Activated CD4-positive, alpha-beta T cell treated with anti-CD3 and anti-CD28 coated beads, Interleukin-2, Interleukin-6, amounts not matched to agents 100 ng/mL and 50 ng/mL, durations not matched to agents 16 hours and 8 hours (primary cell): ENCODE measurements at places on chromosomes 13 and 19.

GRCh38 chr19:29837448-29837981 lies 25.7 kb downstream of the CCNE1 start:
- peak; percentile 66 for DNase-seq

DNA sequence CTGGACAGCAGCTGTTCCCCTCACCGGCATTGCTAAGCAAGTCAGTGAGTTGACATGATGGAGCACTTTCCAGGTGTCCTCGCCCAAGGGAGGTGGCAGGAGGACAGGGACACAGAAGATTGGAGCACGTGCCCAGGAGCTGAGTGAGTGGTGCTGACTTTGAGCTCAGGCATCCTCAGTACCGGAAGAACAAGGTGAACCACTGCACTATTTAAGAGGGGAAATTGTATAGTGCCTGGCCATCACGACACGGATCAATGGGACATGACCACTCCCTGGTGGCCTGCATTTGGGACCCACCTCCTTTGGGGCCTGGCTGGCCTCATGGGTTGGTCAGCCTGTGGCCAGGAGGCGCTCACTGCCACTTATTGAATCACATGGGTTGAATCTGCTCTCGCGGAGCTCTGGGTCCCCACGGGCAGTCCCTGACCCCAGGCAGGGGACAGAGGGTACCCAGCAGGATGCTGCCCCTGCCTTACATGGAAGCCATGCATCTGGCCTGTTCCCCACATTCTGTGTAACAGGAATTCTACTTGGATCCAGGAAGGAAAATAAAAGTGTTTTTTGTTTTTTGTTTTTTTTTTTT lies 206.9 kb upstream of the ZNF536 start:
- no peak for DNase-seq

- DNase-seq, result no peak
These were observed 31.5 kb upstream of the TPT1 start for GRCh38 chr13:45372189-45373161.

- DNase-seq, result no peak
These were observed 32.2 kb downstream of the TMEM255B start for GRCh38 chr13:113791226-113791625.

DNA sequence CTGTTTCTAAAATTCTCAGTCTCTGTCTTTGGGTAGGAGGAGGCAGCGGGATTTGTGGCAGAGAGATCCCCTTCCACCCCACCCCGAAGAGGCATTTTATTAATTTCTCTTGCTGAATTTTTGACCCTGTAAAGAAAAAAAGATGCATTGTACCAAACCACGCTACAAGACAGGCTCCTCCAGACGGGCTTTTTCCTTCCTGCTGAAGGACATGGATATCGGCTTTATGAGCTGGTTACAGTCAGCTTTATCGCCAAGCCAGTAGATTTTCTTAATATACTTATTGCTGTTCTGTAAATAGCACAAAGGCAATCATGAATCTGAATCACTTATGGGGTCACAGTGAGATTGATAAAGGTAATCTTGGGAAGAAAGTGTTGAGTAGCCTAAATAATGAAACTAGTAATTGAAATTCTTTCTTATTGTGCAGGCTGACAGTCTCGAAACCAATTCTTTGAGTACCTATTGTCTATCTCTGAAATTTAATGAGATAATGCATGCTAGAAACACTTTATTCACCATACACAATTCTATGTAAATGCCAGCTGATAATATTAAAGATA lies 24.5 kb downstream of the MBNL2 start:
- no peak for DNase-seq

GRCh38 chr19:7386308-7386707 lies 37.6 kb downstream of the ARHGEF18 start:
- peak; percentile 37 for DNase-seq

GRCh38 chr13:108656742-108657141 lies 27.3 kb downstream of the MYO16 start:
- no peak for DNase-seq

DNA sequence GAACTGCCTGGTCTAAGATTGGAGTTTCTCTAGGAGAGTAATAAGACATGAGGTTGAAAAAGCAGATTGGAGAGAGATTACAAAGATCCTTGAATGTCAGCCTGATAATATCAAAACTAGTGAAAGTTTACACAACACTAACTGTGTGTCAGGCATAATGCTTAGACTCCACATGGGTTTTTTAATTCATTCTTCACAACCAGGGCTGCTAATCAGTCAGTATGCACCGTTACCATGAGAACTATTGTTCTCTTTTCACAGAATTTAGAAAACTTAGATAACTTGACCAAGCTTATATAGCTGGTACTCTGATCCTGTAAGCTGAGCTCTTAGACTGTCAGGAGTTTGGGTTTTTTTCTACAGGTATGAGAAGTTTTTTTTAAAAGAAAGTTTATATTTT lies 46.6 kb upstream of the TSC22D1 start:
- DNase-seq, result no peak

DNA sequence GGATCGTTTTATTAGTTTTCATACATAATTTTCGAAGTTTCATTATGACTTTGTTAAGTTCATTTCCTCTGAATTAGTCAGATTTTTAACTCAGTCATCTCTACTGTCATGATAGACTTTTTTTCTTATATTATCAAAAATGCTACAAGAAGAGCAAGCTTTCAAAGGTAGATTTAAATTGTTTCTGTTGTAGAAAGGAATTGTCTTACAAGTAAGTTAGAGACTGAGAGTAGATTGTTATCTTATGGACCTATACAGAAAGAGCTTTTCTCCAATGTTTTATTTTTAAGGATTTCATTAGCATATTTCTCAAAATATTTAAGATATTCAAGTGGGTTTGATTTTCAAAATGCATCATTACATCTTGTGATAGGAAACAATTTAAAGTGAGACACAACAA lies 2.7 kb downstream of the MAB21L1 start:
- DNase-seq, result no peak

- DNase-seq, result no peak
These were observed 1.4 kb upstream of the RAB20 start for GRCh38 chr13:110562696-110563462.

- no peak for DNase-seq
These were observed 28.2 kb downstream of the FCGBP start for GRCh38 chr19:39906283-39906682.

- no peak for DNase-seq
These were observed 899.8 kb downstream of the GPC5 start for GRCh38 chr13:92297971-92298942.

DNA sequence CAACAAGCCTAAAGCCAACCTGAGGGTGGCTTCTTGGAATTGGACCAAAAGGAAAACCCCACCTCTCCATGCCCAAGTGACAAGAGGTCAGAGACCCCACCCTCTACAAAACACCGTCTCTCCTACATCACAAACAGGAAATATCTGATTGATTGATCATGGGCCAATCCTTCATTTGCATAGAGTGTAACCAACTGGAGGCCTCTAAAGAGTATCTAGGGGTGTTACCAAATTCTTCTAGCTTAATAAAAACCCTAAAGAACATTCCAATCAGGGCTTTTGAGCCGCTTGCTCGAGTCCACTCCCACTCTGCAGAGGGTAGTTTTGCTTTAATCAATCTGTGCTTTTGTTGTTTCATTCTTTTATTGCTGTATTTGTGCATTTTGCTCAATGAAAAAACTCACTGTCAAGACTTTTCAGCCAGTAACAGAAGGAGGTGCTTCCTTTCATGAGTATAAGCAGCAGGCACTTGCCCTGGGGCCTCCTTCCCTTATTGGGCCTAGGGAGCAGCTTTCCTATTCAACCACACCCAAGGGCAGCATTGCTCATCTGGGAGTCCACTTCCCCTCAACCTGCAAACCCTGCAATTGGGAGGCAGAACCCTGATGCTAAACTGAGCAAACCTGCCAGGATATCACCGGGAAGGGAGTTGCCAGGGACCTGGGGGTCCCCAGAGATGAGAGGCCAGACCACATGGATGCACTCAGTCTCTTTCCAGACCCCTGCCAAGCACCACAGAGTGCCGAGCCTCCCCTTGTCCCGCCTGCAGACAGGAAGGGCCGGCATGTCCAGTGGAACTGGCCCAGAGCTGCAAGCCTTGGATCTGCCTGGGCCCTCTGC lies 154.3 kb upstream of the VSTM2B start:
- no peak for DNase-seq

- DNase-seq, result no peak
These were observed 3.2 kb downstream of the ELL start for GRCh38 chr19:18518639-18519038.

DNA sequence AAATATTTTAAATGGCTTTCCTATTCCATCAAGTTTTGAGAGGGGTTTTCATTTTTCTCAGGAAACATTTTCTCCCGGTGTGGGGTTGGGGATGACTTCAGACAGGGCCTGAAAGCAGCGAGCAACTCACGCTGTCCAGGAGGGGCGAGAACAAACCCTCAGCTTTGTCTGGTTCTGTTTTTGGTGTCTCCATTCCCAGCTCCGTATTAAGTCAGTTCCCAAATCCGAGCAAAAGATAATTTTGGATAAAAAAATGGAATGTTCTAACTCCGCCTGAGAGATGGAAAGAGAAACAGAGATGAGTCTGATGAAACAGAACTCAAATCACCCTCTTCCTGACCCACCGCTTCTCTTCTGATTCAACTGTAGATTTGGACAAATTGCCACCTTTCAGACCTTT lies 38.4 kb downstream of the RFX2 start:
- DNase-seq, result no peak

DNA sequence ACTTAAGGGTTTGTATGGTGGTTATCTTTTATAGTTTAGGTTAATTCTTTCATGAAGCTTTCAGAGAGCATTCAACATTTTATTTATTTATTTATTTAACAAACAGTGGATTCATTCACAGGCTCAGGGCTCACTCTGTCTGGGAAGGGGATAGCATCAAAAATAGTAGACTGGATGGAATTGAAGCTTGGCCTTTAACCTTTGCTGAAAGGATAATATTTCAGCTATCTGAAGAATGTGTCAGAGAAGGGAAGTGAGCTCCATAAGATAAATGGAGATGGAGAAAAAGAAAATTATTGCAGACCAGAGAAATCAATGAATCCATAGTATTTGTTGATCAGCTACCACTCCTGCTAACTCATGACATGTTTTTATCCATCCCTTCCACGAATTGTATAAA lies 305.6 kb downstream of the COG6 start:
- DNase-seq, result no peak

DNA sequence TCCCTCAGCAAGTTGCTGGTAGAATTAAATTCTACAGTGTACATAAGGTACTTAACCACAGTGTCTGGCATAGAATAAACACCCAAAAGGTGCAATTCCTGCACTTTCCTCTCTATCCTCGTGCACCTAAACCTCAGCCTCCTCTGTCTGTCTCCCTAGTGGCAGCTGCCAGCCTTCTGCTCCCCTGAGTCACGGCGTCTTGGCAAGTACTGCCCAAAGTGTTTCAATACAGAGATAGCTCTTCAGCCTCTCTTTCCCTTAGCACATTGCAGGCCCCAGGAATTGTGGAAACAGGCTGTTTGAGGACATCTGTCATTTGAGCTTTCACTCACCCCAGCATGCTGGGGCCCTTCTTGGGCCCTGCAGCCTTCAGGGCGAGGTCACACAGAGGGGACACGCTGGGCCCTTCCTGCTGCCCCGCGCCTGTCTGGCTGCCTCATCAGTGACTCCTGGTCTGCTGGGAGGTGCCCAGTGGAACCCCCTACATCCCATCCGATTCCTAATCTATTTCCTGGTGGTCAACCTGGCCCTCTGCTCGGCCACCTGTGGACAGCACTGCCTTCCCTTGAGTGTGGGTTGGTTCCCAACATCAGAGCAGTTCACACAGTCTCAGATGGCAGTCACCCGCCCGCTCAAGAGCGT lies 19.3 kb downstream of the COL4A2 start:
- no peak for DNase-seq

DNA sequence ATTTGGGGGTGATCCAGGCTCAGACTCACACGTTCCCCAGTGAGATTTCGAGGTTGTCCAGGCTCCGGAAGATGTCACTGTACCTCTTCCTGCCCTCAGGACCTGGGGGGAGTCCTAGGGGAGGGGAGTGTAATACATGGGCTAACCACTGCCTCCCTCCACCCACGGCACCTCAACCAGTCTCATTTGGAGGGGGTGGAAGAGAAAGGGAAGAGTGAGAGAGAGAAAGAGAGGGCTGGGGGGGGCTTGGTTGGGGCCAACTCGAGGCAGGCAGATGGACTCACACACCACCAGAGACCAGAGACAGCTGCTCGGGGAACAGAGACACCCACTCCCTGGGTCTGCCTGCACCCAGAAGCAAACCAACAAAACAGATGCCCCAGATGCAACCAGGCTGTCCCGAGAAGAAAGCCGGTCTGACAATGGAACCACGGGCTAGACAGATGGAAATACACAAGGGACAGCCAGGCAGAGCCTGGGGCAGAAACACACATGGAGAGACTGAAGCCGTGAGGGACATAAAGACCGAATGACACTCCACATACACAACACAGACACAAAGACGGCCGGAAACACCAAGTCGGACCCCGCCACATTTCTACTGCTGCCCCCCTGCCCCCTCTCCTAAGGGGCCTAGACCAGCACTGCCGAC lies 825 bp downstream of the GMIP start:
- DNase-seq, result peak; percentile 59

DNA sequence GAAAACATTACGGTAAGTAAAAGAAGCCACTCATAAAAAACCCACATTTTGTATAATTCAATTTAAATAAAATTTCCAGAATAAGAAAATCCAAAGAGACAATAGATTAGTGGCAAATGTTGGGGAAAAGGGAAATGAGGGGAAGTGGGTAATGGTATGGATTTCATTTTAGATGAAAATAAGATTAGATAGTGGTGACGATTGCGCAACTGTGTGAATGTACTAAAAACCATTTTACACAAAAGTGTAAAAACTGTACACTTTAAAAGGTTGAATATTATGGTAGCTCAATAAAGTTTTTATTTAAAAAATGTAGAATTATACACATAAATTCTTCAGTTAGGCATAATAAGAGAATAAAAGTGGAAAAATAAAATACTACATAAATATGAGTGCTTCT lies 3.7 kb downstream of the MBD3L1 start:
- DNase-seq, result no peak

GRCh38 chr19:29162694-29163093 lies 50.3 kb downstream of the UQCRFS1 start:
- DNase-seq, result no peak

DNA sequence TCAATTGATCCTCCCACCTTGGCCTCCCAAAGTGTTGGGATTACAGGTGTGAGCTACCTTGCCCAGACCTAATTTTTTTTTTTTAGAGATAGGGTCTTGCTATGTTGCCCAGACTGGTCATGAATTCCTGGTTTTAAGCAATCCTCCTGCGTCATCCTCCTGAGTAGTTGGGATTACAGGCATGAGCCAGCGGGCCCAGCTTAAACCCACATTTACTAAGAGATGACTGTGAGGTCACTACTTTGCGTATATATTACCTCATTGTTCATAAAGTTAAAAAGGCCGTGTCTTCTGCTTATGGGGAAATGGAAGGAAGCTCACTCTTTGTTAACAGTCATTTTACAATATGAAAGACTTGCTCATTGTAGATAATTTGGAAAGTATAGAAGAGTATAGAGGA lies 39.6 kb upstream of the C1QTNF9 start:
- no peak for DNase-seq
